Stimulated activated CD4-positive, alpha-beta T cell treated with anti-CD3 and anti-CD28 coated beads, Interleukin-12 subunit alpha, Interleukin-12 subunit beta, amount 100 ng/mL, for 24 hours (primary cell): ENCODE measurements at places on chromosomes 6 and 20.
A peak's percentile ranks its signal among the peaks of the same experiment; 100 is the strongest.

GRCh38 chr20:951384-952169 is 35.4 kb upstream of the ANGPT4 start:
- no peak for DNase-seq

DNA sequence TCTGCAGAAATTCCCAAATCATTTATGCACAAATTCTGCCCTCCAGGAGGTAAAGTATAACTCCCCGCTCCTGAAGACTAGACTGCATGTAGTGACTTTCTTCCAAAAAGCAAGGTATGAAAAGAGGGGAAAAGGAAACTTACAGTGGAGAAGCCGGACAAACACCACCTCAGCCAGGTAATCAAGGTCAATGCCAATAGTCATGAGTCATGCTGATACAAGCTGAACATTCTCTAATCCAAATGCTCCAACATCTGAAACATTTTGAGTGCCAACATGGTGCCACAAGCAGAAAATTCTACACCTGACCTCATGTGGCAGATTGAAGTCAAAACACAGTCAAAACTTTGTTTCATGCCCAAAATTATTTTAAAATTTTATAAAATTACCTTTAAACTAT is 165.6 kb downstream of the FOXA2 start:
- no peak for DNase-seq

- DNase-seq: no peak
These were observed 51.2 kb downstream of the C6orf52 start for GRCh38 chr6:10643201-10643651.

- DNase-seq: no peak
These were observed 9.6 kb downstream of the VSX1 start for GRCh38 chr20:25072226-25072811.

- DNase-seq: no peak
These were observed 578.2 kb downstream of the QKI start for GRCh38 chr6:163992701-163993100.

DNA sequence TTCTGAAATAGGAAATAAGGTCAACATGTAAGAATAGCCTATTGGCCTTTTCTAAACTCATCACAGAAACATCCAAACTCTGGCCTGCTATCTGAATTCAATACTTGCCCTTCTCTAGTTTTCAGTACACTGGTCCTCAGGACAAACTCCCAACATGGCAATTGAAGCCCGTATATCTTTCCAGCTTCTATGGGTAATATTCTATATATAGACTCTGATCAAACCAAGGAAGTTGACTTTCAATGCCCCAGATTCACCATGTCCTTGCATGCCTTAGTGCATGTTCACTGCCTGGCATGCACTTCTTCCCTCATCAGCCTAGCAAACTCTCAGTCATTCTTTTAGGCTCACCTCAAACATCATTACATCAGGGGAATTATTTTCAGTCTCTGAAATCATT is 73.2 kb downstream of the RSPO3 start:
- DNase-seq: no peak

DNA sequence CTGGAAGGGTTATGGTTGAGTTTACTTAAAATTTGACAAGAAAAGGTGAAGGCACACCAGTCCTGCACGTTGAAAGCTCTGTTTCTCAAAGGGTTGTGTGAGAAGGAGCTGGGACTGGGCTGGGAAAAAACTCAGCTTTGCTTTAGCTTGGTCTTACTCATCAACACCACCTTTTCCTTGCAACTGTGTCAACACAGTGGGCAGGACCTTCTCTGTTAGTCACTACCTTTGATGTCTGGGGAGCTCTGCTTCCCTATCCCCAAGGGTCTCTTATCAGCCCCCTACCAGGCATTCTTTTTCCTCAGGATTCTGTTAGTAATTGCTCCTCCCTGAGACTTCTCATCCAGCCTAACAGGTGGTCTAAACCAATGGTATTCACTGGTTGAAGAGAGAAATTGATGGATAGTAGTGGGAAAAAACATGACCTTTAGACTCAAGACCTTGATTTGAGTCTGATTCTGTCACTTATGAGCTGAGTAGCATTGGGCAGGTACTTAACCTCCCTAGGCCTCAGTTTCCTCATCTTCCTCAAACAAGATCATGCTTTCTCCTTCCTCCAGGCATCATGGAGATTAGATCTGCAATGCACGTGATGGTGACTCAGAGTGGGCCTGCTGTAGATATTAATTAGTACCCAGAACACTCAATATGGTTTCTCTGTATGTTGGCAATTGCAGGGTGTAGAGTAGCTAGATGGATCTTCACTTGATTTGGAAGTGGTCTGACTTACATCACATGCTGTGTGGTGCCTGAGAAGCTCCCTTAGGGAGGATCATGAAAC is 17.2 kb upstream of the FOXA2 start:
- DNase-seq: no peak

- no peak for DNase-seq
These were observed 62.7 kb upstream of the SULF2 start for GRCh38 chr20:47847884-47848485.

DNA sequence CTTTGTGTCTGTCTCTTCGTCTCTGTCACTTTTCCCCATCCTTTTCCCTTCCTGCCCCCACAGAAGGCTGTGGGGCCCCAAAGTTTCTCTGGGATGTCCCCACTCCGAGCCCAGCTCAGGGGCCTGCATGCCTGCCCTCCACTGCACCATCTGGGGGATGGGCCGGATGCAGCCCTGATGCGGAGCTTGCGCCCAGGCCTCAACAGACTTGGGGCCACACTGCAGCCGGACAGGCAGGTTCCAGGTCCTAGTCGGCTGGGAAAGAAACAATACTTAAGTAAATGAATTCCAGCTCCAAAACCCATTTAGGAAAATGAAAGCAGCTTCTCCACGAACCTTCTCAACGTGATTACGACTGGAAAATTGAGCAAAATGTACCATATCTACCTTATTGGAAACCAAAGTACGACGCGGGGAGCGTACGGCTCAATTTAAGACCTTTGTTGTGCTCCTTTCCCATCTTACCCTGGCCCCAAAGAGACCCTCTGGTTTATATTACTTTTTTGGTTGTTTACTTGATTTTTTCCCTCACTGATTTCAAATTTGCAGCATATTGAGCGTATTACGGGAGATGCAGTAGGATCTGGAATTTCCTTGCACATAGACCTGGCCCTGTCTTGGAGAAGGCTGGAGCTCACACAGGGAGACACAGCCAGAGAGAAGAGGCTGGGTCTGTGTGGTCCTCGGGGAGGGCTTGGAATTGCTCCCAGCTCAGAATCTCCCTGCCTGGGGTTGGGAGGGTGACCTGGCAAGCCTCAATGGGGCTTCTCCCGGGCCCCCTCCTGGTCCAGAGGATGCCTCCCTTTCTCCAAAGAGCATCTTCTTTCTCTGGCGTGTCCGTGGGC is 8.0 kb downstream of the FOXC1 start:
- no peak for DNase-seq

DNA sequence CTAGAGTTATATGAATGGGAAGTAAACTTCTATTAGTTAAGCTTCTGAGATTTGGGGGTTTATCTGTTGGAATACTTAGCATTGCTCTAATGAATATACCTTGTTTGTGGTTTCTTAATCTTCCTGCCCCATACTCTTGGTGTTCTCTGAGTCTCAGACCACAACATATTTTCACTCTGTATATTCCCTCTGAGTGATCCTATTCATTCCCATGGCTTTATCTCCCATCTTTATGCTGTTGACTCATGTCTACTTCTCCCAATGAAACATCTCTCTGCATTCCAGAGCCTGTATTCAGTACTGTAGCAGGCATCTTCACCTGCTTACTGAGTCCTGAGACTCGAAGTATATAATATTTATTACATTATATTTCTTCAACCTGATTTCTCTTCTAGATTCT is 283.7 kb upstream of the MAP3K7 start:
- no peak for DNase-seq

GRCh38 chr6:53828215-53828614 is 33.4 kb downstream of the LRRC1 start:
- DNase-seq: no peak

GRCh38 chr6:66897576-66897975 is 1190.5 kb upstream of the EYS start:
- DNase-seq: no peak

GRCh38 chr6:11381801-11382513 is 149.5 kb upstream of the NEDD9 start:
- peak; percentile 41 for DNase-seq

GRCh38 chr6:14638435-14638905 is 520.9 kb downstream of the CD83 start:
- DNase-seq: no peak

DNA sequence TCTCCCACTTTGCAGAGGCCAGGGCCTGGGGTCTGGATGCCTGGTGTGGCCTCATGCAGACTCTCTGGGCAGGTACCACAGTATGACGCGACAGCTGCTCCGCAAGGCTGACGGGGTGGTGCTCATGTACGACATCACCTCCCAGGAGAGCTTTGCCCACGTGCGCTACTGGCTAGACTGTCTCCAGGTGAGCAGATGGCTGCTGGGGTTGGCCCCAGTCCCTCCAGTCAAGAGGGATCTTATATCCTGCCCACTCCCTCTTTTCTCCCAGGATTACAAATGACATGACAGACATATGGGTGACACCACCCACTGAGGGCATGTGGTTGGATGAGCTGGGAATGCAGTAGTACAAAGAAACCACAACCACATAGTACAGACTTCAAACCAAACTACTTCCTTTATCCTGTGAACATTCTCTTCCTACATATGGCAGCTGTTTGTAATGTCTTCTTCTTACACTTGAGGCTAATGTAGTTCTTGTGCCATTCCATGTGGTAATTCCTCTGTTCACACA is 29.9 kb downstream of the RAB44 start:
- no peak for DNase-seq

- peak; percentile 18 for DNase-seq
These were observed 66.6 kb upstream of the CTNNBL1 start for GRCh38 chr20:37627060-37627766.

DNA sequence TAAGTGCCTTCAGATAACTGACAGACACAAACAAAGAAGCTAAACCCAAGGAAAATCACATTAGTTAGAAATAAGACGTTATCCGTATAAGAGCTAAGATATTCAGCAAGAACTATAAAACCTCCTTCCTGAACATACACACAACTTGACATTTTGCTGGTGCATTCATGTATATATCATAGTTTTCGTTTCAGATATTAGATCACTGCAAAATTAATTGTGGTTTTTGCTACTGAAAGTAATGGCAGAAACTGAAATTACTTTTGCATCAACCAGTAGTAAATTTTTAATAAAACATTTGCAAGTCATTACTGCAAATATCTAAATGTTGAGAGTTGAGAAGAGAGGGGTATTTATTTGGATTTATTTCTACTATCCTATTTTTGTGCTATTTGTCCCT is 26.1 kb upstream of the KCNQ5 start:
- no peak for DNase-seq

DNA sequence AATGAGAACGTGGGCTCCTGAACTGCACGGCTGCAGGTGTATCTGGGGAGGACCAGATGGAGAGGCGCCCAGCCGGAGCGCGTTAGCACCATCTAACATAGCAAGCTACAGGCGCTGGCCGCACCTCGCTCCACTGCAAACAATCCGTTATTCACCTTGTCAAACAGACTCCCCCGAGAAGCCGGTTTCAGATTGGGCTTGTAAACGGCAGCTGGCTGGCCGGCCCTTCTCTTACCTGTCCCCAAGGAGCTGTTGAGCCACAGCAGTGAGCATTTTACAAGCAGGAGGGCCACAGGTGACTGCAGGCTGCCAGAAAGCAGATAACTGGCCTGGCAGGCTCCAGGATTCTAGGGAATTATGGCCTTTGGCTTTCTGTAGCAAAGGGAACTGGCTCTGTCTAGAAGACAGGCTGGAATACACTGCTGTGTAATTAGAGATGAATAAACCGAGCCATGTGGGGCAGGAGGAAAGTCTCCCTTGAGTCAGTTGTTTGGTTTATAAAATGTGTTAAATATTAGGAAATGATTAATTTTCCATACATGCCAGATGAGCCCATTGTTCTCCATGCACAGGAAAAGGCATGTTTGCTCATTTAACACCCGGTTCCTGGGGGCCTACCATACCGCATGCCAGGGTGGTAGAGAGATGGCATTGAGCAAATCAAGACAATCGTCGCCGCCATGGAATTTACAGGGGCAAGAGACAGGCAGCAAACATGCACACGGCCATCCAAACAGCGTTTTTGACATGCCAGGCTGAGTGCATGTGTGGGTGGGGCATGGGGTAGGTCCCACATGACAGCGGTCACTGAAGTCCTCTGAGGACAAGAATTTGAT is 159.3 kb downstream of the NFATC2 start:
- no peak for DNase-seq

DNA sequence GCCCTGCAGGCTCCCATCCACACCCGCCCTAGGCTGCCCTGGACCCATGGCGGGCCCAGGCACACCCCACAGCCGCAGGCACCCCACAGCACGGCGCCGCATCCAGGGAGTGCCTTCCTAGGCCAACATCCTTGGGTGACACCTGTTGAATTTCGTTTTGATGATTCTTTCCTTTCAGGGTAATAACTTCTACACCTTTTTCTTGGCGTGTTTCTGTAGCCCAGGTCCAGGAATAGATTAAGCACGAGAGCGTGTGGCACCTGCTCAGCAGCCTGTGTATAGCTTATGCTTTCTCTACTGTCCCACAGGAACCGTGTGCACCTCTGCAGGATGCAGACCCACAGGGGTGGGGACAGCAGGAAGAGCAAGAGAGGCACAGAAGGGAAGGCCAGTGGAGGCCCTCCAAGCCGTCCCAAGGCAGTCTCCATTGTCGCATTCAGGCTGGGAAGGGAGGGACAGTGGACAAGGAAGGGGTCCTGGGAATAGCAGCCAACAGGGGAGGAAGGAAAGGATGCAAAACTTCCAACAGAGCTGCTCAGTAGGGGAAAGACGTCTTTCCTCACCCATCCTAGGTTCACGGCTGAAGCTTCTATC is 118.1 kb upstream of the AFDN start:
- no peak for DNase-seq

DNA sequence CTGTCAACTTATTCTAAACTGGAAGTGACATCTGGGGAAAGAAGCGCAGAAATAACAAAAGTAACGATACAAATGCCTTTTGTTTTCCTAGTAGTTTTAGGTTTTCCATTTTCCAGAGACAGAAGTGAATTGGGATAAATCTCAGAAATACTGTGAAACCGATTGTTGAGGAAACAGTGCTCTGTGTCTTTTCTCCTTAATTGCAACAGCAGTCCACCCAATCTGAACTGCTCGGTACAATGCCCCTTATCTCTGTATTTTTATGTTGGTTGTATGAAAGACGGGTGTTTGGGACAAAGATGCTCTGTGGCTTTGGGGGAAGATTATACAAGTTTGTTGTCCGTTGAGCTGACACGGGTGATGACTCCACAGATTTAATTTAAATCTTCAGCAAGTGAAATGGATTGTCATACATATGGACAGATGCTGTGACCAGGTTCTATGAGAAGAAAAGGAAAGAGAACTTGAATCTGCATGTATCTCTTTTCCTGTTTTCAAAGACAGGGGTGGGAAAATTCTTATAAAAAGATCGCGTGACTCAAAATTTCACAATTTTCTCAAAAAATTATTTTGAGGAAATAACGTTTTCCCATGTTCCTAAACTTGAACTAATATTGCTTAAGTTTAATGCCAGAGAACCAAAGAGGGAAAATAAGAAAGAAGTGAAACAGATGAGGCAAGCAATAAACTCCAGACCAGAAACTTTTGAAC is 41.2 kb downstream of the SASH1 start:
- DNase-seq: no peak
